ENCODE measurements at places on chromosomes 6 and 20. TPM values are rescaled to one million over a fixed set of nuclear protein-coding genes. Genes with fewer than 3 reads are reported as not detected.

- no peaks in the 10 kb centered on the region for H3K27me3 ChIP-seq
- peaks cover 39% of the 10 kb centered on the region for H3K4me1 ChIP-seq
- no peak overlapping the region for H3K27ac ChIP-seq
These were observed 59.2 kb downstream of the RBM38 start for GRCh38 chr20:57450419-57450818.

- no peaks in the 10 kb centered on the region for H3K27me3 ChIP-seq
- H3K27ac ChIP-seq: no peak overlapping the region
- H3K4me1 ChIP-seq: no peaks in the 10 kb centered on the region
- H3K36me3 ChIP-seq: no peaks in the 10 kb centered on the region
These were observed 182.8 kb downstream of the SMOC2 start for GRCh38 chr6:168623736-168624135.

The PPP1R10 gene
- 71.1 TPM for total RNA-seq

- H3K4me1 ChIP-seq: no peaks in the 10 kb centered on the region
- H3K36me3 ChIP-seq: no peaks in the 10 kb centered on the region
- H3K27ac ChIP-seq: no peak overlapping the region
- H3K4me3 ChIP-seq: no peak overlapping the region
- no peak for DNase-seq
- H3K27me3 ChIP-seq: no peaks in the 10 kb centered on the region
These were observed 7.8 kb downstream of the E2F3 start for GRCh38 chr6:20409427-20409971.

The WFDC11 gene
- not detected for total RNA-seq

DNA sequence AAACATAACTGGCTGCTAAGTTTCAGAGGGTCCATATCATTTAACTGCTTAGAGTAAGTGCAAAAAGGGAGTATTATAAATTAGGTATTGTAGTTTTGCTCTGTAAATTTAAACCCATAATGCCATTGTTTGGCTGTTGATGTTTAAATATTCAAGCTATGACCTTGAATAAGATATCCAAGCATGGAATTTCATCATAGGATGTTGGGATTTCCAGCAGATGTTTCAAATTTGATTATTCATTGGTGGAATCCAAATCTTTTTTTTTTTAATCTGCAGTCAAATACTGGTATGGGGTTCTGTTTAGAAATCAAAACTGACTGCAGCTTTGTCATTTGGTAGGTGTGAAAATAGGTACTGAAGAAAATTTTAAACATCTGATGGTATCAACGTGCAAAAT is 161.0 kb downstream of the KHDC1L start:
- DNase-seq: no peak
- H3K4me1 ChIP-seq: no peaks in the 10 kb centered on the region
- H3K36me3 ChIP-seq: no peaks in the 10 kb centered on the region

The ANKRD66 gene
- not detected for total RNA-seq

The DLK2 gene
- 0.93 TPM for total RNA-seq

The TRIM10 gene
- total RNA-seq: not detected

DNA sequence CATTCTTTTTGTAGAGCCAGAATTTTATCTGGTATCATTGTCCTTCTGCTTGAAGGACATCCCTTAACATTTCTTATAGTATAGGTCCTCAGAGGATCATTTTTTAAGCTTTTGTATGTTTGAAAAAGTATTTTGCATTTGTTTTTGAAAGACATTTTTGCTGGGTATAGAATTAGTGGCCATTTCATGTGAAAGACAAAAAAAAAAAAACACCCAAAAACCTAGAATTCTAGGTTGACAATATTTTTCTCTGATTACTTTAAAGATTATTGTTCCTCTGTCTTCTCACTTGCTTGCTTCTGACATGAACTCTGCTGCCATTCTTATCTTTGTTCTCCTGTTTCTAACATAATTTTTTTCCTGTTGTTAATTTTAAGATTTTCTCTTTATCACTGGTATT is 75.7 kb upstream of the SLC22A16 start:
- no peaks in the 10 kb centered on the region for H3K36me3 ChIP-seq
- no peaks in the 10 kb centered on the region for H3K27me3 ChIP-seq
- H3K4me1 ChIP-seq: no peaks in the 10 kb centered on the region
- no peak overlapping the region for H3K27ac ChIP-seq
- no peak overlapping the region for H3K4me3 ChIP-seq

- H3K36me3 ChIP-seq: no peaks in the 10 kb centered on the region
- H3K27me3 ChIP-seq: no peaks in the 10 kb centered on the region
- no peak for DNase-seq
These were observed 150.7 kb upstream of the LAMP5 start for GRCh38 chr20:9363673-9364072.

- H3K36me3 ChIP-seq: no peaks in the 10 kb centered on the region
- H3K27ac ChIP-seq: no peak overlapping the region
- DNase-seq: no peak
- no peaks in the 10 kb centered on the region for H3K27me3 ChIP-seq
These were observed 144.0 kb upstream of the TBX18 start for GRCh38 chr6:84908304-84908904.

The KIFC1 gene
- 9.9 TPM for total RNA-seq

- H3K27me3 ChIP-seq: no peaks in the 10 kb centered on the region
- H3K36me3 ChIP-seq: no peaks in the 10 kb centered on the region
- H3K4me3 ChIP-seq: no peak overlapping the region
- H3K27ac ChIP-seq: no peak overlapping the region
- H3K4me1 ChIP-seq: peaks cover 4% of the 10 kb centered on the region
- no peak for DNase-seq
These were observed 104.7 kb upstream of the CEP85L start for GRCh38 chr6:118755941-118756646.

DNA sequence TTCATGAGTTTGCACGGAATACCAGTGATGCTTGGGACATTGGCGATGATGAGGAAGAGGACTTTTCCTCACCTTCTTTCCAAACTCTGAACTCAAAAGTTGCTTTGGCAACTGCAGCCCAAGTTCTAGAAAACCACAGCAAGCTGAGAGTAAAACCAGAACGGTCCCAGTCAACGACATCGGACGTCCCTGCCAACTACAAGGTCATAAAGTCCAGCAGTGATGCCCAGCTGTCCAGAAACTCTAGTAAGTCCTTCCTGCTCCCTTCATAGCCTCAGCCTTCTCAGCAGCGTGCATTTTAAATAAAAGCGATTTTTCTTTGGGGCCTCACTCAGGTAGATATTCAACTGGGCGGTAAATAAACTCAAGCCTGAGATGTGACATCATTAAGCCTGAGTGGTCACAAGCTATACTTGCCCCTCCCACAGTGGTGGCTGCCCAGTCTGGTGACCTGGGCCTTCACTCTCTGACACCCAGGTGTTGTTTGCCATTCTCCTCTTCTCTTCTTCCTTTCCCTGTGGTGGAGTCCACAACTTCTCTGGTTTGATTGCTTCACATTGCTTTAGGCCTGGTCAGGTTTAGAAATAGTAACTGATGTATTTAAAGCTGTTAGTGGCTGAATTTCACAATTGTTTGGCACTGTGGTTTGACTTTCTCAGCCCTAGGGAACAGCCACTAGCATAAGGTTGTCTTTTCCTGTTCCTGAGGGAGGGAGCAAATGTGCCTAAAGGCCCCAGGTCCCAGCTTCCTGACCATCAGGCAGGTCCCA is 21.6 kb upstream of the TMEM217 start:
- H3K4me3 ChIP-seq: no peak overlapping the region
- no peak overlapping the region for H3K27ac ChIP-seq
- no peak for DNase-seq
- H3K36me3 ChIP-seq: peaks cover 40% of the 10 kb centered on the region
- no peaks in the 10 kb centered on the region for H3K27me3 ChIP-seq

The C20orf141 gene
- total RNA-seq: not detected

DNA sequence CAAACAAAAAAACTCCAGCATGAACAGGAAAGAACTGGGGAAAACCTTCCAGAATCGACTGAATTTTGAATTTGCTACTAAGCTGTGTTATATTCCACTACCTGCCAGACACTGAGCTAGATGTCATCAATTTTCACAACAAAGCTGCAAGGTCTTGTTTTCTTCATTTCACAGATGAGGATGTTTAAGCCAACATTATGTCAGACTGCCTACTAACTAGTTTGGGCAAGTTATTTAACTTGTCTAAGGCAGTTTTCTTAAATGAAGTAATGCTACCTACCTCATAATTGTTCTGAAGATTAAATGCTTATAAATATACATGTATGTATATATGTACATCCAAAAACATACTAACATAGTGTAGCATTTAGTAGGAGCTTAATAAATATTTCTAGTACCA is 144.4 kb downstream of the MMS22L start:
- H3K27ac ChIP-seq: no peak overlapping the region
- no peak for DNase-seq
- H3K4me3 ChIP-seq: no peak overlapping the region
- H3K27me3 ChIP-seq: no peaks in the 10 kb centered on the region

The CST8 gene
- total RNA-seq: not detected

The SOX18 gene
- total RNA-seq: 69.2 TPM

- no peaks in the 10 kb centered on the region for H3K27me3 ChIP-seq
- no peak overlapping the region for H3K27ac ChIP-seq
- H3K4me1 ChIP-seq: no peaks in the 10 kb centered on the region
- H3K4me3 ChIP-seq: no peak overlapping the region
These were observed 164.9 kb upstream of the HEY2 start for GRCh38 chr6:125584468-125584939.

- H3K4me1 ChIP-seq: peaks cover 12% of the 10 kb centered on the region
- peak overlapping the region; percentile 85 for H3K4me3 ChIP-seq
- no peak for DNase-seq
- H3K36me3 ChIP-seq: peaks cover 22% of the 10 kb centered on the region
These were observed 326 bp upstream of the BCL2L1 start for GRCh38 chr20:31723069-31723318.

GRCh38 chr6:121748850-121749249 is 313.4 kb downstream of the GJA1 start:
- H3K27ac ChIP-seq: no peak overlapping the region
- H3K4me1 ChIP-seq: no peaks in the 10 kb centered on the region
- H3K36me3 ChIP-seq: no peaks in the 10 kb centered on the region
- no peak for DNase-seq
- no peak overlapping the region for H3K4me3 ChIP-seq

DNA sequence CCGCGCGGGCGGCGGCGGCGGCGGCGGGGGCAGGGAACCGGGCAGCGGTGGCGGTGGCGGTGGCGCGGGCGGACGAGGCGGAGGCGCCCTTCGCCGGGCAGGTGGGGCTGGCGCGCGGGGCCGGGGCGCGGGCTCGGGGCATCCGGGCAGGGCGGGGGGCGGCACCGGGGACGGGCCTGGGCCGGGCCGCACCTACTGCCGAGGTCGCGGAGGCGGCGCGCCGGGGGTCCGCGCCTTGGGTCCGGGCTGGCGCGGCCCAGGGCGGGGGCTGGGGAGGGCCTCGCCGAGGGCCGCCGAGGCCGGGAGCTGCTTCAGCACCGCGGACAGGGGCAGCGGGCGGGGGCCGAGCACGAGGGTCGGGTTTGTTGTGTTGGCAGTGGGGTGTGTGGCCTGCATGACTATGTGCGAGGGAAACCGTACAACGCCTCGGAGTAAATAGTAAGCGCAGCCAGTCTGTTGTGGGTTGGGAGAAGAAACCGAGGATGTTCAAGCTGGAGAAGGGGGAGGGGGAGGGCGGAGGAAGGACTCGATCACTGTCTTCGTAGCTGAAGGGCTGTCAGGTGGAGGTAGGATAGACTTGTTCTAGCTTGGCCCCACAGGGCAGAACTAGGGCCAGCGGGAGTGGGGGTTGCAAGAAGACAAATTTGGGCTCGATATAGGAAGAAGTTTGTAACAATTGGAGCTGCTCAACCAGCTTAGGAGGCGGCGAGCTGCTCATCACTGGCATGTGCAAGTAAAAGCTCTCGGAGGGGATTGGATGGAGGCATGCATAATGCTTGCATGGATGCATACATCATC is 593 bp downstream of the MMP24 start:
- peak overlapping the region; percentile 11 for H3K4me3 ChIP-seq
- H3K27ac ChIP-seq: no peak overlapping the region
- no peaks in the 10 kb centered on the region for H3K36me3 ChIP-seq
- DNase-seq: peak; percentile 83
- peaks cover 10% of the 10 kb centered on the region for H3K4me1 ChIP-seq
- H3K27me3 ChIP-seq: no peaks in the 10 kb centered on the region

DNA sequence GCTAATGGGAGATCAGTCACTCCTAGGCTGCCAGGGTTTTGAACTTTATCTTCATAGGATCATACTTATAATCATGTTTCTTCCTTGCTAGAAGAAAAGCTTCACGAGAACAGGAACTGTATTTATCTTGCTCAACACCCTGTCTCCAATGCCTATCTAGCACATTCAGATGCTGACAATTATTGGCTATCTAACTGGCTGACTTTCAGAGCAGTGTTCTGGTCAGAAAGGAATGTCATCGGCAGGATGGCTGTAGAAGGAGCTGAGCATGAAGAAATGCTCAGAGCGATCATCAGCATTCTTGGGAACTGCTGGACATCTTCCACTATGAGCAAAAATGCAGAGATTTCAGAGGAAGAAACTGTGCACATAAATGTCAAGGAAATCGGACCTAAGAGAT is 628.0 kb upstream of the NRSN1 start:
- no peaks in the 10 kb centered on the region for H3K36me3 ChIP-seq
- no peak overlapping the region for H3K4me3 ChIP-seq
- no peaks in the 10 kb centered on the region for H3K27me3 ChIP-seq
- H3K27ac ChIP-seq: no peak overlapping the region
- no peak for DNase-seq

GRCh38 chr6:87798393-87799278 is 96.6 kb upstream of the AKIRIN2 start:
- no peaks in the 10 kb centered on the region for H3K27me3 ChIP-seq
- H3K36me3 ChIP-seq: no peaks in the 10 kb centered on the region
- no peak for DNase-seq
- no peaks in the 10 kb centered on the region for H3K4me1 ChIP-seq
- H3K27ac ChIP-seq: no peak overlapping the region

The WFDC8 gene
- total RNA-seq: not detected

The TMEM200A gene
- 12.6 TPM for total RNA-seq

DNA sequence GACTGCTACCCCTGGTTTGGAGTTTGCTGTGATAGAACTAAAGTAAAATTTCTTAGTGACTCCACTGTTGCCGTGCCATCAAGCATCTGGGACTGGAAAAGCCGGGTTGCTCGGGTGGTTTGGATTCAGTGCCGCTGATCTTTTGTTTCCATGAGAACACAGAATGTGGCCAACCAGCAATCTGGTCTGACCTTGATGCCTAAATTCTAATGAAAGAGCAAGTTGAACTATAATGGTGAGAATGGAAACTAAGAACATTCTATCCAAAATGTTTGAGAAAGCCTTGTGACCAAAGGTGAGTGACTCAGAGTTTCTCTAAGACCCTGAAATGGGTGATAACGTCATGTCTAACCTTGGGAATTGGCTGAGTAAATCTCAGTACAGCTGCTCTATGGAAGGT is 9.9 kb upstream of the PI16 start:
- H3K27ac ChIP-seq: no peak overlapping the region
- no peak overlapping the region for H3K4me3 ChIP-seq
- no peaks in the 10 kb centered on the region for H3K27me3 ChIP-seq
- no peaks in the 10 kb centered on the region for H3K36me3 ChIP-seq
- DNase-seq: no peak

DNA sequence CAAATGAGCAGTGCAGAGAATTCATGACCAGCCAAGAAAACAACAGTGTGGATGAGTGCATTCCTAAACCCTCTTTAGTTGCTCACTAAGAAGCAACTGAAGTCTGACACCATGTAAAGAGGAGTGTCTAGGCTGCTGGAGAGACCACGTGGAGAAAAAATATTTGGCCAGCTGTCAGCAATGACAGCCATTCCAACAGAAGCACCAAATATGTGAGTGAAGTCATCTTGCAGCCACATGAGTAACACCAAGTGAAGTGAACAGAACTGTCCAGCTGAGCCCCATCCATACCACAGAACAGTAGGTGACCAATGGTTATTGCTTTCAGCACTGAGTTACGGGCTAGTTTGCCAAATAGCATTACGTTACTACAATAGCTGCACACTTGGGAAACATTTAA is 89.4 kb downstream of the TBXT start:
- H3K27ac ChIP-seq: no peak overlapping the region
- H3K27me3 ChIP-seq: no peaks in the 10 kb centered on the region
- DNase-seq: no peak
- H3K36me3 ChIP-seq: no peaks in the 10 kb centered on the region
- H3K4me1 ChIP-seq: no peaks in the 10 kb centered on the region
- H3K4me3 ChIP-seq: no peak overlapping the region

The ADGRG6 gene
- 48.7 TPM for total RNA-seq
